ENCODE measurements at places on chromosomes 12 and 14. TPM values are rescaled to one million over a fixed set of nuclear protein-coding genes. Genes with fewer than 3 reads are reported as not detected.

The NTS gene
- total RNA-seq = not detected

The THAP2 gene
- 5.2 TPM for total RNA-seq

The CCDC177 gene
- not detected for total RNA-seq

The LBHD2 gene
- not detected for total RNA-seq

The CLEC12A gene
- not detected for total RNA-seq

The SLC6A15 gene
- not detected for total RNA-seq

The MIP gene
- total RNA-seq = not detected

The RTL1 gene
- not detected for total RNA-seq

The TMEM260 gene
- total RNA-seq = 17.1 TPM

The HOXC6 gene
- total RNA-seq = not detected

The AQP2 gene
- total RNA-seq = not detected

The HOXC4 gene
- not detected for total RNA-seq

The PROX2 gene
- not detected for total RNA-seq

The PIWIL1 gene
- not detected for total RNA-seq

The ANKRD33 gene
- total RNA-seq = not detected

The PLEK2 gene
- total RNA-seq = not detected

The YY1 gene
- 70.0 TPM for total RNA-seq

The EXOC3L4 gene
- total RNA-seq = not detected

The RAD51B gene
- total RNA-seq = 4.8 TPM

The CHGA gene
- not detected for total RNA-seq

The RND1 gene
- total RNA-seq = 1.1 TPM

The SLC4A8 gene
- total RNA-seq = 2.4 TPM

The HOXC12 gene
- not detected for total RNA-seq

The CCDC92 gene
- total RNA-seq = 68.8 TPM

The MRPL42 gene
- 42.0 TPM for total RNA-seq

The PZP gene
- total RNA-seq = not detected

Measured in chondrocyte (in vitro differentiated cells).